ENCODE measurements at places on chromosomes 16 and 17.

GRCh38 chr16:78593352-78593751, 493.9 kb downstream of the WWOX start:
- no peak for DNase-seq

DNA sequence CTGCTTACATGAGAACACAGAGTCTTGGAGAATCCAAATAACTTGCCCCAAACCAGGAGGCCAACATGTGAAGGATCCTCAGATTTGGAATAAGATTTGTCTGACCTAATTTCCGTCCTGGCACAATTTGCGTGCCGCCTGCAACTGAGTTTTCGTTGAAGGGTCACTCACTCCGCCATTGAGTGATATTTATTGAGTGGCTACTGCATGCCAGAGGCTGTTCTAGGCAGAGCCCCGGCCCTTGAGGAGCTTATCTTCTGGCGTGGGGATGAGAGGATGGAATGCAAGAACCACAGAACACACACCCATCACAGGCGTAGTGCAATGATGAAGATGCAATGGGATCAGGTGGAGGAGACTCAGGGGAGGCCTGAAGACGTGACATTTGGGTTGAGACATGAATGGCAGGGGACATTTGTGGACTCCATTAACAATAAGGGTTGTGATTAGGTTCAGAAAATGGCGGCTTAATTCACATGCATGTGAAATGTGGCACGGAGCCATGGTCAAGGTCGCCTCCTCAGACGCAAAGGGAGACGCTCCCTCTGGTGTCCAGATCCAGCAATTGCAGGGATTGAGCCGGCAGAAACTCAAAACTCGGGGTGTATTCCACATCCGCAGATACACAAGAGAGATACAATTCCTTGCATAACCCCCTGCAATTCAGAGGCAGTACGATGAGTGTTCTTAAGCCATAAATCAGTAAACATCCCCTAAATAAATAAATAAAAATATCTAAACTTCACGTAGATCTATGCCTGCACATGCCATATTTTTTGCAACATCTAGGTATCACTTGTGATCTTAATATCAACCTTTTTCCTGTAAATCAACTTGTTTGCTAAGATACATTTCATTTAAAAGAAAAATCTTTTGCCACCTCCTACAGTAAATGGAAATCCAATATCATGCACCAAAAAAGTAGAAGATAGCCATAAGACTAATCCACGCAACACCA, 57.9 kb upstream of the CACNG4 start:
- DNase-seq = peak; percentile 79

DNA sequence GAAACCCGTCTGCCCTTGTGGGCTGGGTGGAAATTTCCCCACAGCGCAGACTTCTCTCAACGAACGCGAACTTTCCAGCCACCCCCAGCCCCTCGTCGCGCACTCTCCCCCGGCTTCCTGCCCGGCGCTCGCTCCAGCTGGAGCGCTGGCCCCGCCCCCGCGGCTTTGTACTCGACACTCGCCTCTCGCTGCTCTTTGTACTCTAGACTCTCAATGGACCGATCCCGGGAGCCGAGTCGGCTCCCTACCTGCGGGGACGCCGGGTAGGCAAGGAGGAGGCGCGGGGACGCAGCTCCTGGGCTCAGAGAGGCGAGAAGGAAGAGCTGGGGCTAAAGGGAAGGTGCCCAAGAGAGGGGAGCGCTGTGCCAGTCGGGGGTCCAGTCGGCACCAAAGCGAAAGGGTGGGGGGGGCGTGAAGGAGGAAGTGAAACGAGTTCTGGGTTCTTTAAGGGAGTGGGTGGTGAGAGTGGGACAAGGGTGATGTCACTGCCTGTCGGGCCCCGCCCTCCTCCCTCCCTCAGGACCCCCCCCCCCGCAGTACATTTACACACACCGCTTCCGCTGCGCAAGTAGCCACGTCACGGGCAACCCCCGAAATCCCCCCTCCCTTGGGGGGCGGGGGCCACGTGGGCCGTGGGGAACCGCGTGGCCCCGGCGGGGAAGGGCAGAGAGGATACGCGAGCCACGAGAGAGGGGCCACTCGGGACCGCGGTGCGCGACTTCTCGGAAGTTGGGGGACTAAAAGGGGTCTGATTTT, 9.7 kb downstream of the KDM6B start:
- DNase-seq = peak; percentile 87

GRCh38 chr17:62688398-62689160, 61.1 kb downstream of the MRC2 start:
- no peak for DNase-seq
